ENCODE measurements at places on chromosomes 6 and 20. TPM values are rescaled to one million over a fixed set of nuclear protein-coding genes. Genes with fewer than 3 reads are reported as not detected.

DNA sequence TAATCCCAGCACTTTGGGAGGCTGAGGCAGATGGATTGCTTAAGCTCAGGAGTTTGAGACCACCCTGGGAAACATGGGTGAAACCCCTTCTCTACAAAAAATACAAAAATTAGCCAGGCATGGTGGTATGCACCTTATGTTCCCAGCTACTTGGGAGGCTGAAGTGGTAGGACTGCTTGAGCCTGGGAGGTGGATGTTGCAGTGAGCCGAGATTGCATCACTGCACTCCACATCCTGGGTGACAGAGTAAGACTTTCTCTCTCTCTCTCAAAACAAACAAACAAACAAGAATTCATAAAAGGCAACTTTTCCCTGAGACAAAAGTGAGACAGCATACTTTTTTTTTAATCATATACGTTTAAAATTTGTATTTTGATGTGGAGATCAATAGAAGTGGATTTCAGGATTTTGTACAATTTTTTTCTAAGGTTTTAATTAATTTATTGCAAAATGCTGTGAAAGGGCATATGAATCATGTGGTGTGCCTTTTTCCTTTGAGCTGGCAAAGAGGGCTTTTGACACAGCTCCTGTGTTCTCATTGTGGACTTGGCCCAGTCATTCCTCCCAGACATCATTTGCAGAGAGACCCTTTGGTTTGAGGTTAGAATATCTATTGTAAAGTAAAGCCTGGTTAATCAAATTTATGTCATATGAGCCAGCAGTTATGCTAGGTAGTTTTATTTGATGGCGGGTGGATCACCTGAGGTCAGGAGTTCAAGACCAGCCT lies 77.1 kb downstream of the TULP4 start:
- DNase-seq, result no peak

GRCh38 chr6:125123051-125123450 lies 30.5 kb upstream of the TPD52L1 start:
- no peak for DNase-seq

Gene WFDC5
- not detected for total RNA-seq

DNA sequence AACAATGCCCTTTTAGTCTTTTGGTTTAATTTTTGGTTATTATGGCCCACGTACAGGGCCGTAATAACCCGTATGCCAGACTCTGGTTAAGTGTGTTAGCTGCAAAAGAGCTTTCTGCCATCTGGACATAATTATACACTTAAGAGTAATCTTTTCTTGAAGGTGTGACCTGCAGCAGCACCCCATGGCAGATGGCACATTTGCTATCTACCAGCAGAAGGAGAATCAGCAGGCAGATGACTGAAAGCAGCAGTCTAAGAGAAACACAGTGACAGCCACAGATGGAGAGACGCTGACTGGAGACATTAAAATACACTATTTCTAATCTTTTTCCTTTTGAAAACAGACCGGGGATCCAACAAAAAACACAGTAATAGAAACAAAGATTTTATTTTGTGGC lies 18.7 kb downstream of the ASF1A start:
- no peak for DNase-seq

GRCh38 chr20:23605867-23606651 lies at the start of gene CST9:
Gene CST9, minus strand, starts transcription at chr20:23605917. Its CDS starts 53 bp downstream, at chr20:23605864.
- DNase-seq, result no peak

GRCh38 chr6:168361766-168362165 lies 42.2 kb upstream of the DACT2 start:
- DNase-seq, result no peak

DNA sequence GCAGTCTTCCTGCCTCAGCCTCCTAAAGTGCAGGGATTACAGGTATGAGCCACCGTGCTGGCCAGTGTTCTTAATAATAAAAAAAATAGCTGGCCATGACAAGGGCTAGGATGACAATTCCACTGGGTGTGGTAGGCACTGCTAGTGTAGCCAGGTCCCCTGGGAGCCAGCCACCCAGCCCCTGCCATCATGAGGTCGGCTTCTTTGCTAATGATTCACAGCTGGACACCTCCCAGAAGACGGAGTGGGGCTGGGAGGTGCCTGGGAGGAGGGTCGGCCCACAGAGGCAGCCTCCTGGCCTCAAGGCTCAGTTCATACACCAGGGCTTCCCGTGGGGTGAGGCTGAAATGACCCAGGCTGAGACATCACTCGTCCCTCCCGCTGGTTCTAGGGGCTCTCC lies 230.4 kb downstream of the TAF4 start:
- no peak for DNase-seq

DNA sequence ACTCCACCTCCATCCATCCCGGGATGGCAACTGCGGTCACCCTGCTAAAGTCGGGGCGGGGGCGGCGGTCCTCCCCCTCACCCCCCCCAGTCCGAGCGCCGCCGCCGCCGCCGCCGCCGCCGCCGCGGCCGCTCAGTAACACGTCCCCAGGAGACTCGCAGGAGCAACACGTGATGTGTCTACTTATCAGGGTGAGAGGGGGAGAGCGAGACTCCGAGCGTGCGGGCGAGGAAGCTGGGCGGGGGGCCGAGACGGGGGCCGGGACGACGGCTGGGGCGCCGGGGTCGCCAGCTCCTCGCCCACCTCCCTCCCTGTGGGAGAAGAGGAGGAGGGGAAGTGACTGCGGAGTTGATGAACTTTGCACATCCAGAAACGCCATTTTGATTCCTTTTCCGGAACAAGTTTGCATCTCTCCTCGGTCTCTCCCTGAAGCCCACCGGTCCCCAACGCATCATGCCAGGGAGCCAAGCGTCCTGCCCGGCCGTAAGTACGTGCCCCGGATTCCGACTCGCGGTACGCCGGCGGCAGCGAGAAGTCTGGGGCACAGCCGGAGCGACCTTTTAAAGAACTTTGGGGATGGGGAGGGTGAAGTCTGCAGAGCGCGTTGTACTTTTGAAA lies at the start of gene RREB1:
Gene RREB1 (plus strand): TSS at position 384 of the 618 bp plus-strand sequence. CDS start 73,951 bp downstream, outside the sequence.
- peak; percentile 38 for DNase-seq

DNA sequence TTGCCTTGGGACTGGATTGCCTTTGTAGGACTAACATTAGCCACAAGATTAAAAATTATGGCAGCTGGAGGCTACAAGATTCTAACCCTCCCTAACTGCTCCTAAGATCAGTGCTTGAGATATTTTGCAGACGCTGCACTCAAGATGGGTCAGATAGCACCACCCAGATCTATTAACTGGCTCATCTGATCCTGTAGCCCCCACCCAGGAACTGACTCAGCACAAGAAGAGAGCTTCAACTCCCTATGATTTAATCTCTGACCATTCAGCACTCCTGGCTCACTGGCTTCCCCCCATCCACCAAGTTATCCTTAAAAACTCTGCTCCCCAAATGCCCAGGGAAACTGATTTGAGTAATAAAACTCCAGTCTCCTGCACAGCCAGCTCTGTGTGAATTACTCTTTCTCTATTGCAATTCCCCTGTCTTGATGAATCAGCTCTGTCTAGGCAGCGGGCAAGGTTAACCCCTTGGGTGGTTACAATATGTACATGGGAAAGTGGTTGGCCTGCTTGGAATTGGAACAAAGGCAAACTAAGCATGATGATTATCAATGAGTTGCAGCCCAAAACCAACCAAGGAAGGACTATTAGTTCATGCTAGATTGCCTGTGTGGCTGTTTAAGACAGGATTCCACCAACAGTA lies 111.3 kb downstream of the OR2B2 start:
- DNase-seq, result no peak

GRCh38 chr20:4371623-4372251 lies 350.0 kb upstream of the PRND start:
- DNase-seq, result no peak

DNA sequence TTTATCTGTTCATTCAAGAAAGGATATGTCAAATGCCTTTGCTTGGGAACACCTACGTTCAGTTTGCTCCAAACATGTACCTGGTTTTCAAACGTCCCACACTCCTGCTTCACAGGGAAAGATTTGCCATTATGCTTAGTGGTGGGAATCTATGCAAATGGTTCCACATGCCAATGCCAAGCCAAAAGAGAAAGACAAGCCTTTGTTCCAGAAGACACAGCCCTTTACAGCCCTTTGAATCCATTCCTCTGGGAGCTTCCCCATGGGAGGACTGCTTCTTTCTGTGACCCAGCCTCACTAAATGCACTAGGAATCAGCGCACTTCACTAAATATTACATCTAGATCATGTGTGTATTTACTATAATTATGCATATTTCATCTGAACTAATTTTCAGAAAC lies 619.5 kb downstream of the PRKN start:
- DNase-seq, result no peak

Gene CDH4
- total RNA-seq, result 0.23 TPM

DNA sequence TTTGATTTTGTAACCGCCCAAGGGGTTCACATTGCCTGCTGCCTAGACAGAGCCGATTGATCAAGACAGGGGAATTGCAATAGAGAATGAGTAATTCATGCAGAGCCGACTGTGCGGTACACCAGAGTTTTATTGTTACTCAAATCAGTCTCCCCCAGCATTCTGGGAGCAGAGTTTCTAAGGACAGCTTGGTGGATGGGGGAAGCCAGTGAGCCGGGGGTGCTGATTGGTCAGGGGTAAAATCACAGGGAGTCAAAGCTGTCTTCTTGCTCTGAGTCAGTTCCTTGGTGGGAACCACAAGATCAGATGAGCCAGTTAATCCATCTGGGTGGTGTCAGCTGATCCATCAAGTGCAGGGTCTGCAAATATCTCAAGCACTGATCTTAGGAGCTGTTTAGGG lies 60.0 kb upstream of the EZR start:
- no peak for DNase-seq

Gene NOL4L
- total RNA-seq, result 150 TPM

GRCh38 chr20:61934716-61935530 lies 130.8 kb downstream of the TAF4 start:
- DNase-seq, result no peak

Gene PRPH2
- total RNA-seq, result 0.15 TPM

DNA sequence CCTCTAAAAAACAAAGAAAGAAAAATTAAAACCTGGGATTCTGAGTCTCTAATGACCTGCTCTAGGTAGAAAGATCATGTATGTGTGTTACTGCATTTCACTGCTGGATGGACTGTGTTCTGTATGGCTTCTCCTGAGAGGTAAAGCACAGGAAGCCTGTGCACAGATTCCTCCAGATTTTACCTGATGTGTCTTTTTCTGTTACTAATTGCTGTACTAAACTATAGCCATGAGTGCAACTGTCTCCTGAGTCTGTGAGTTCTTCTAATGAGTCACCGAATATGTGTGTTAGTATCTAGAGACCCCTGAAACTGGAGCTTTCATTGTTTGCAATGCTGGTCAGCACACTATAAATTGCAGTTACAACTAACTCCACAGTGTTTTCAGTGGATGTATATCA lies 270.8 kb downstream of the CDKAL1 start:
- DNase-seq, result no peak

- no peak for DNase-seq
These were observed 108.5 kb upstream of the RALGAPA2 start for GRCh38 chr20:20820785-20821483.

DNA sequence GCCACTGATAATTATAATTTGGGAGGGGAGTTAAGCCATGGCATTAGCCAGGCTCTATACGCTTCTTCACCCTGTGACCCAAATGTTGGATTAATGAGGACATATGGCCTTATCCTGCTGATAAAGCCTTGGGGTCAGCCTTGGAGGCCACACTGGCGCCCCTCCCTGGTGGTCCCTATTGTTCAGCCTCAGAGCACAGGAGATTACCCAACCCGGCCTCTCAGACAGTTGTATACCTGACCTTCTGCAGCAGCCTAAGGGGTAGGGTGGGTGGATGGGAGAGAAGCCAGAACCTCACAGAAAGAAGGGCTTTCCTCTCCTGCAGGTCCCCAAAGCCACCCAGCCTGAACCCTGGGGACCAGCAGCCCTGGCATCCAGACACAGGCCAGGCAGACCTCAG lies 76.8 kb downstream of the LINC00237 start:
- no peak for DNase-seq

DNA sequence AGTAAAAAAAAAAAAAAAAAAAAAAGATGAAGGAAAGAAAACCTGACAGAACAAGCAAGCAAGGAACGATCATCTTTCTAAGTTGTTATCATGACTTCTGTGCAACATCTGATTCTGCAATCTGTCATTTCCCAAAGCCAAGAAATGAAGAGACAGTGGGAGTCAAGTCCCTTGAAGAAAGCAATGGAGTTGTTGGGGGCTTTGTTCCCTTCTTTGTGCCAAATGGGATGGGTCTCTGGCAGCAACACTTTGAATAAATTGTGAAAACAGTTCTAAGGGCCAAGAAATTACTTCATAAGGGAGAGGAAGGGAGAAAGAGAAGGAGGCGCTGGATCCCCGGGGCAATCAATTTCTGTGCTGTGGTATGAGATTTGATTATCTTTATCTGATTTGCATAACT lies 33.3 kb upstream of the RSPO3 start:
- DNase-seq, result no peak
